Dorsolateral prefrontal cortex (tissue), 122 donors: ENCODE measurements at places on chromosomes 1 and 21.

- DNase-seq, result no peak
Observed at GRCh38 chr1:229440851-229441537, 7.1 kb upstream of the ACTA1 start.

DNA sequence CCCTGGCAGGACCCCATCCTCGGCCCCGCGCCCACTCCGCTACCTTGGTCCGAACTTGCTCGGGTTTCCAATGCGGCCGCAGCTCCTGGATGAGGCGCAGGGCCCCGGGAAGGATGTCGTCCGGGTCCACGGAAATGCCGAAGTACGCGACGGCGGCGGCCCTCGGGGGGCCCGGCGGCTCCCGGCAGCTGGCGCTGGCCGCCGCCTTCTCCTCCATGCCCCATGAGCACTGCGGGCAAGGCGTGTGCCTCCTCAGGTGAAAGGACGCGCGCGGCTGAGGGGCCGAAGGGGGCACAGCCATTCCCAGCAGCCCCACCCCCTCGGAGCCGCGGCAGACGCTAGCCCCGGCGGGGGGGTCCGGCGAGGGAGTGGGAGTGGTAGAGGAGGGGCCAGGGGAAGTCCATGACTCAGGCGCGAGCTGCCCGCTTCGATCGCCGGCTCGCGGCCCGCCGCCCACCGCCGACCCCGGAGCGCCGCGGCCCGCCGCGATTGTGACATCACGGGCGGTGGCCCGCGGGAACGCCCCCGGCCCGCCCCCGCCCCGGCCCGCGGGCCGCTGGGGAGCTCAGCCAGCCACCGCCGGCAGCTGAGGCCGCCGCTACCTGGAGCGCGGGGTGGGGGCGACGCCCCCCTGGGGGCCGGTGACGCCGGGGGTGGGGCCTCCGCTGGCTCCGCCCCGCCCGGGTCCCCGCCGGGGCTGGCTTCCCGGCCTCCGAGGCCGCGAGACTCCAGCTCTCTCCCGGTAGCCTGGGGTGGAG, at the start of gene ETNK2:
TSS of gene ETNK2 (minus strand) at position 493 of the 758 bp plus-strand sequence. CDS start at position 301, 192 bp downstream.
- no peak for DNase-seq

DNA sequence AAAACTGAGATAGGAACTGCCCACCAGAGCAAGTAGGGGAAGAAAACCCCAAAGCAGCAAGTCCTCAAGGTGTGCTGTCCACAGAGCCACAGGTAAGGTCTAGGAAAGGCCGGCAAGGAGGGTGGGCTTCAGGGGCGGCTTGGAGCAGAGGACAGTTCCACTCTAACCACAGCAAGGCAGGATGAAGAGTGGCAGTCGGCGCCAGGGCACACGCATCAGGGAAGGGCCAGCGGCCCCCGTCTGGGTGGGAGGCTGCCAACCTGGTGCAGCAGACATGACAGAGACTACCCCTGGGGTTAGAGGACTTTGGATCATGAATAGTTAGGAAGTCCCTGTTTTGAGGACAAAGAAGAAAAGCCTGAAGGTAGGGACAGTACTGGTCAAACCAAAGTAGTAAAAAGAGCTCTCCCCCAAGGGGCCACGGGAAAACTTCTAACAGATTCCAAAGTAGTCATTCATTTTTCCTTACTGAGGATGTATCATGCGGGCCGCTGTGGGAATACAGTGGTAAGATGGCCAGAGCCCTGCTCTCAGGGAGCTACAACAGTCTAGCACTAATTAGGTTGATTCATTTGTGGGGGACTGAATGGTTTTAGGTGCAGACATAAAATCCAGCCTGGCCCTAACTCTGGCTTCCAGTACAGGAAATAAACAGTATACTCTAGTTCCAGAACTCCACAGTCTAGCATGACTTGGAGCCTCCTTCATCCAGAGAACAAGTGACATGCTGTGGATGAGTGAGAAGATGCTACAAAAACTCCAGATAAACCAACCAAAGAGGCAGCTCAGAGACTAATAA, 3.5 kb upstream of the RAP1GAP start:
- DNase-seq, result no peak

DNA sequence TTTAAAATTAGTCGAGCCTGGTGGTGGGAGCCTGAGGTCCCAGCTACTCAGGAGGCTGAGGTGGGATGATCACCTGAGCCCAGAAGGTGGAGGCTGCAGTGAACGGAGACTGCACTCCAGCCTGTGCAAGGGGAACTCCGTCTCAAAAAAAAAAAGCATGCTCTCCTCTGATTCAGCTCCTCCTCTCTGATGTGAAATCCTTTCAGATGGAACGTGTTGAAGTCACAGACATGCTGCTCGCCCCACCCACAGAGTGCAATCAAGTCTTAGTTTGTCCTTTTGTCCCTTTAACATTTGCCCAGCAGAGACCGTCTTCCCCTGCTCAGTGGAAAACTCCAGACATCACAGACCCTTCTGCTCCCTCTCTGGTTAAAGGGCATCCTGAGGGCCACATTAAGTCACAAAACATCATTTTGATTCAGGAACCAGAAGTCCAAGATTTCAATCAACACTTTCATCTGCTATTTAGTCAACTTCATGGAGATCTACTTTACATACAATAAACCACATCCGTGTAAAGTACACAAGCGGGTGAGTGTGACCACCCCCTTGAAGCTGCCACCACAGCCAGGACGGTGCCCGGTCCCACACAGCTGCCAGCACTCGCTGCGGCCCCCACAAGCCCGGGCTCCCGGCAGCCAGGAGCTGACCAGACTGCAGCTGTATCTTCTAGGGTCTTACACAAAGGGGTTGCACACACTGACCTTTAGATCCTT, 18.9 kb upstream of the RNF223 start:
- no peak for DNase-seq

- DNase-seq, result no peak
Observed at GRCh38 chr1:192844360-192844759, 35.5 kb downstream of the RGS2 start.

- no peak for DNase-seq
Observed at GRCh38 chr21:43611598-43612369, 47.5 kb downstream of the HSF2BP start.
